ENCODE measurements at places on chromosomes 1 and 21. TPM values are rescaled to one million over a fixed set of nuclear protein-coding genes. Genes with fewer than 3 reads are reported as not detected.

DNA sequence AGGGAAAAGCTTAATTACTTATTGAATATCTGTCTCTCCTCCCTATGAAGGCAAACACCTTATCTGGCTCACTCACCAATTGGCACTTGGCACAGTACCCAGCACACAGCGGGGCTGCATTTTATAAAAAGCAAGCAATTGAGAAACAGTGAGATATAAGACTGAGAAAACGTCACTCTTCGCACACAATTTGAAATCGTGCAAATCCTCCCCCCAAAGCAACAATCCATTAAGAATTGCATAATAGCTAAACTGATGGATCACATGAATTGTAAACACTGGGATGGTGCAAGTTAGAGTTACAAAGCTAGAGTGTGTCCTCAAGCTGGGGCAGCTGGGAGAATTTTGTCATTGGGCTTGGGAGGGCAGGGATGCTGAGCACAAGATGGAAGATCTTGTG lies 27.1 kb downstream of the PRDX6 start:
- DNase-seq: no peak

GRCh38 chr21:17758683-17759082 lies 60.5 kb downstream of the C21orf91 start:
- DNase-seq: no peak

- DNase-seq: no peak
Measured at GRCh38 chr1:31396633-31397351, 16.2 kb upstream of the SERINC2 start.

- DNase-seq: no peak
Measured at GRCh38 chr1:26280333-26281042, 602 bp downstream of the SH3BGRL3 start.

DNA sequence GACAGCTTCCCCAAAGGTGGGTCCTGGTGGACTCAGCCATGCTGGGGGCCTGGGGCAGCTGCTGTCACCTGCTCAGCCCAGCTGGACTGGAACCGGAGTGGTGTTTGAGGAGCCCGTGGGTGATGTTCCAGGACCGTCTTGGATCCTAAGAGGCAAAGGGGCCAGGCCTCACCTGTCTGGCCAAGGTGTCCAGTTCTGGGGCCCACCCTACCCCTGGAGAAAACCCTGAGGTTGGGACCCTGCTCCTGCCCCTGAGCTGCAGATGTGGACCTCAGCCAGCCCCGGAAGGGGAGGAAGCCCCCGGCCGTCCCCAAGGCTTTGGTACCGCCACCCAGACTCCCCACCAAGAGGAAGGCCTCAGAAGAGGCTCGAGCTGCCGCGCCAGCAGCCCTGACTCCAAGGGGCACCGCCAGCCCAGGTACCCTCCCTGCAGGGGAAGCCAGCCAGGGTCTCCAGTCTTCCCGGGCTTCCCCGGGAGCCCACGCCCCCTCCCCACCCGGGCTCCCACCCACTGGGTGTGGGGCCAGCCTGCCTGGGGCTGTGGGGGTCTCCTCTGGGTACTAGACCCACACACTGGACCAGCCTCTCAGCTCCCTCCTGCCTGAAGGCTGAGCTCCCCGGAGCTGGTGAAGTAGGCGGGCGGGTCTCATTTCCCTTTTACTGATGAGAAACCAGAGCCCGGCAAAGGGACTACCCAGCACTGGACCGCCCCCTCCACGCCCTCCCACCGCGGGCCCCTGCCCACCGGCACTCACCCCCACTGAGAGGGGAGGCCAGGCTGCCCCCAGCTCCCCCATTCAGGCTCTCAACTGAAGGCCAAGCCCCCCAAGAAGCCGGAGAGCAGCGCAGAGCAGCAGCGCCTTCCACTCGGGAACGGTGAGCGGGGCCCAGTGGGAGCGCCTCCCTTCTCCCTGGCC lies 1.3 kb downstream of the AIRE start:
- no peak for DNase-seq

DNA sequence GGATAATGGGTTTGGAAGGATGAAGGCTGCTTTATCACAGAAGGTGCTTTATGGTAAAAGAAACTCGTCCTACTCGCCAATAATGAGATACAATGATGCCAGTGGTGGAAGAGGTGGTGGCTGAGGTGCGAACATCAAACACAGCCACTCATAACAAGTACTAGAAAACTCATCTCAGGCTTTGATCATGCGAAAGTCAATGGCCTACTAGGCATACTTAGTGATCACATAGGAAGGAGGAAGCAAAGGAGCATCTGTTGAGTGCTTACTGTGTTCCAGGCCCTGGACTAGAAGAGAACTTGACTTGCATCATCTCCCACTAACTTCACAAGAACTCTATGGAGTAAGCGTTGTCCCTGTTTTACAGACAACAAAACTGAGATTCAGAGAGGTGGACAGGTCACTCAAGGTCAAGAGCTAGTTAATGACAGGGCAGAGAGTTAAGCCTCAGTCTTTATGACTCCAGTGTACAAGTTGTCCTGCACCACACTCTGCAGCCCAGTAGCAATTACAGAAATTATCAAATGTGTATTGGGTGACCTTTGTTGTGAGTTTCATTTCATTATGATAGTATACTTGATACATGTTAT lies 33.6 kb downstream of the RUNX1 start:
- no peak for DNase-seq

- DNase-seq: no peak
Measured at GRCh38 chr1:6512908-6513280, 21.4 kb upstream of the PLEKHG5 start.

DNA sequence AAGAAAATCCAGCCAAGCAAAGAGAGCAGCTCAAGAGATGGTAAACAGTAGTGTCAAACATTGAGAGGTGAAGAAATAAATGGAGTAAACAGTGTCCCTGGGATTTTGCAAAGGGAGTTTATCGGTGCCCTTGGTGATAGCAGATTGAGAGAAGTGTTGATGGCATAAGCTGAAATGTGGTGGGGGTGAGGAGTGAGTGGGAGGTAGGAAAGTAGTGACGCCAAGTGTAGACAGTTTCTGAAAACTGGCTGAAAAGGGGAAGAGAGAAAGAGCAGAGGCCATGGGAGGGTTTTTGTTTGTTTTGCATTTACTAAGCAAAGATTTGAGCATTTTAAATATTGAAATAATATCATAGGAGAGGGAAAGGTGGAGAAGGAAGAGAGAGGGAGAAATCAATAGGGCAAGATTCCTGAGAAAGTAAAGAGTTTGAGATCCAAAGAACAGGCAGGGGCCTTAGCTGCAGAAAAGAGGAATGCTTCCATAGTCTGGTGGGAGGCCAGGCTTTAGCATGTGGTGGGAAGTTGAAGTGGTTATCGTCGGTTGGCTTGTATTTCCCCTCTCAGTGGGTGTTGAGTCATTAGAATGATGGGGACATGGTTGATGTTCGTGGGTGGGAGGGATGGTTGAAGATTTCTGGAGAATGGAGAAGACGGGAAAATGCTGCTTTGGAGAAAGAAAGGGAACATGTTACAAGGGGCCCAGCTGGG lies 26.8 kb upstream of the RASAL2 start:
- no peak for DNase-seq

GRCh38 chr1:44757420-44757819 lies 17.8 kb downstream of the KIF2C start:
- DNase-seq: no peak

Gene DNASE2B
- not detected for total RNA-seq

Gene LAPTM5
- 563 TPM for total RNA-seq

Gene SNIP1
- 51.1 TPM for total RNA-seq

Gene SH2D2A
- total RNA-seq: 129 TPM
